ENCODE measurements at places on chromosomes 5 and 9.

DNA sequence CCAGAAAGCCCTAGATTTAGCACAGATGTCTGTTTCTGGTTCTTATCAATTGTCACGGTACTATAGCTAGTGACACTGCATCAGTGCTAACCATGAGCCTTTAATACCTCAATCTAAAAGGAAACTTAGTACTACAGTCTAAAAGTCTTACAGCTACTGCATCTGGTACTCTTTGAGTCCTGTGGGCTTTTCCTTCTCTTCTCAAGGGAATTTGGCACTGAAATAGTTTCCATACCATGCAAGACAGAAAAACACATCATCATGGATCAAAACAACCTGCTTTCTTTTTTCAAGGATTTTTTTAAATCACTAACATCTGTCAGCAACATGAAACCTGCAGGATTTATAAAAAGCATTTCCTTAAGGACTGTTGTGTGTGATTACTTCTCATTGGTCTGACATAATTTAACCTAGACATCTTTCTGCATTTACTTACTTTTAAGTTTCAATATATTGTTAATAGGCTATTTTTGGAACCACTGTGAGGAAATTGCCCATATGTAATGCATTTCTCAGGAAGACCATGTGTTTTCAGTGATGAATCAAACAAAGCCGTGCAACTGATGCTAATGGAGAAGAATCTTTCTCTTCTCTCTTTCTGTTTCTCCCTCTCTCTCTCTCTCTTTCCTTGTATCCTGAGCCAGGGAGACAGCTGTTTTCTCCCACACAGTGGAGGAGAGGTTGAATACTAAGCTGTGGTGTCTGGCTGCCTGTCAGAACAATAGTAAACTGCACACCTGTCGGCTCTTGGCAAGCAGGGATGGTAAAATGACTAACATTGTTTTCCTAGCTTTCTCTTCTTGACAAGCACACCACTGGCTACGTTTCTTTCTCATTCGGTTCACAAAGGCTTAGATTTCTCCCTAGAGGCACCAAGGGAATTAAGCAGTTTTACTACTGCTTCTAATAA is 273.4 kb downstream of the CSNK1G3 start:
- DNase-seq, result peak; percentile 95

DNA sequence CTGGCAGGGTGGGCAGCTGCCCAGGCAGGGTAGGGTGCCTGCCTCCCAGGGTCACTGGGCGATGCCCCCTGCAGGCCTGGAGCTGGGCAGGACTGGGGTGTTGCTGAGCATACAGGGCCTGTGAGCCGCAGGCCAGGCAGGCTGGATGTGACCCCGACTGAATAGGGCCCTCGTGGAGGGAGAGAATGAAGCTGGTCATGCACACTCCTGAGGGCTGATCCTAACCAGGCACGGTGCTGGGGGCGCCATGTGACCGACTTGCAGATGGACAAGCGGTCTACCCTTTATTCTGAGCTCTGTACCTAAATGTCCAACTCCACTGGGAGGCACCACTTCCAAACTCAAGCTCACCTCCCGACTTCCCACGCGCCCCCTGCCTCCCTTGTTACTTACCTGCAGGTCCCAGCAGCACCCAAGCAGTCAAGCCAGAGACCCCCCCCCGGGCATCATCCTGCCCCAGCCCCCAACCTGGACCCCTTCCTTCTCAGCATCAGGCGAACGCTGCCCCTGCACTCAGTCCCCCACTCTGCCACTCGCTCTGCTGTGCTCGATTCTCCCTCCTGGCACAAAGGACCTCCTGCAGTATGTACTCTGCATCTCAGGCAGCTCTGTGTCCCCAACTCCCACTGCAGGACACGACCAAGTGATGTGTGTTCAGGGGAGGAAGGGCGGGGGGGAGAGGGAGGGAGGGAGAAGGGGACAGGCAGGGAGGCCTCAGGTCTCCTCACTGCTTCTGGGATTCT is 76.8 kb upstream of the PHYKPL start:
- DNase-seq, result no peak

- DNase-seq, result peak; percentile 63
Observed at GRCh38 chr5:72402381-72402890, 82.3 kb downstream of the PTCD2 start.

GRCh38 chr9:136059851-136060670 is 35.0 kb downstream of the NACC2 start:
- DNase-seq, result peak; percentile 22

GRCh38 chr9:112867275-112867991 is 23.2 kb downstream of the SLC46A2 start:
- DNase-seq, result no peak

DNA sequence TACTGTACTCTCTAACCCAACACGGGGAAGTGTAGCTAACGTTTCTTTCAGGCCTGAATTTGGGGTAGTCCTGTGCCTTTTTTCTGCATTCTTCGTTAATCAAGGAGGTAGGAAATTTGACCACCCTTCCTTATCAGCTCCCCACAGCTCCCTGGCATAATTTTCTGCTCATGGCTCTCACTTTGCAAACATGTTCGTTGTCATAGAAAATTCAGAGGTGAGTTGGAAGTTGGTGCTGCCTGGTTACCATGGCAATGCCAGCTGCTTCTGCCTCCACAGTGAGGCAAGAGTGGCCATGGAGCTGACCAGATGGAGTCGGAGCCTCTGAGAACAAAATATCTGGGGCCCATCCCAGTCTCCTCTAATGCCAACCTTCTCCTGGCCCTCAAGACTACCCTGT is 116.6 kb upstream of the BOD1 start:
- DNase-seq, result no peak

- DNase-seq, result peak; percentile 91
Observed at GRCh38 chr5:172833686-172834414, at the start of gene ERGIC1. ERGIC1 (plus strand) TSS chr5:172834251; CDS start chr5:172834414, 163 bp downstream.

- DNase-seq, result no peak
Observed at GRCh38 chr5:95975703-95976102, 14.1 kb upstream of the ELL2 start.

DNA sequence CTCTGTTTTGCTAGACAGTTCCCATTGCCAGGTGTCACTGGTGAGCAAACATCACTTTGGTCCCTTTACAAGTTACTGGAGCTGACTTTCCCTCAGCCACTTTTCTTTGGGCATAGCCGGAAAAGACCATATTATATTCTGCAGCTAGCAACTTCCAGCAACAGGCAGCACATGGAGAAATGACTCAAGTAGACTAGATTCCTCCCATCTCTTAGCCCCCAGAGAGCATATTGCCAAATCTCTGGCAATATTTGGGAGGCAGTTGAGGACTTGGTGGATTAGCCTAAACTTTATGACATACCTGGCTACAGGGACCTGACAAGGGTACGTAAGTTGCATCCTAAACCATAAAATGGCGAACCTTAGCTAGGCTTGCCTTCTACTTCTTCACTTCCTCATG is 204.7 kb upstream of the MPDZ start:
- DNase-seq, result peak; percentile 11

DNA sequence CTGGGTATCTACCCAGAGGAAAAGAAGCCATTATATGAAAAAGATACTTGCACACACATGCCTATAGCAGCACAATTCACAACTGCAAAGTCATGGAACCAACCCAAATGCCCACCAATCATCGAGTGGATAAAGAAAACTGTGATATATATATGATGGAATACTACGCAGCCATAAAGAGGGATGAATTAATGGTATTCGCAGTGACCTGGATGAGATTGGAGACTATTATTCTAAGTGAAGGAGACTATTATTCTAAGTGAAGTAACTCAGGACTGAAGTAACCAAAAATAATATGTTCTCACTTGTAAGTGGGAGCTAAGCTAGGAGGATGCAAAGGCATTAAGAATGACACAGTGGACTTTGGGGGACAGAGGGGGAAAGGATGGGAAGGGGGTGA is 30.0 kb upstream of the GABBR2 start:
- no peak for DNase-seq

DNA sequence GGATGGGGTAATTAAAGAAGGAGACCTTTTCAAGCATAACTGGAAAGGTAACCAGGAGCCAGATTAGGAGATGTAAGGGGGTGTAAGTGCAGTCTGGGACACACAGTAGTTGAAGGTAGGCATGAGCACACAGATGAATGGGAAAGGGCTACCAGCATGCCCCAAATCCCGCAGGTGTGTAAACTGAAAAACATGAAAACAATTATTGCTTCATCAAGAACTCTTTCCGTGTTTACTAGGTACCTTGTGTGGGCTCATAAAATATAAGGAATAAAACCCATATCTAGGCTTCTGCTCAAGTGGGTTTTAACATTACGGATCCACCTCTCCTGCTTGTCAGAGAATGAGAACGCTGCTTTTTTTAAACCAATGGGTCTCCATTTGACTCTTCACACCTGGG is 1.1 kb downstream of the MAPKAP1 start:
- DNase-seq, result no peak

DNA sequence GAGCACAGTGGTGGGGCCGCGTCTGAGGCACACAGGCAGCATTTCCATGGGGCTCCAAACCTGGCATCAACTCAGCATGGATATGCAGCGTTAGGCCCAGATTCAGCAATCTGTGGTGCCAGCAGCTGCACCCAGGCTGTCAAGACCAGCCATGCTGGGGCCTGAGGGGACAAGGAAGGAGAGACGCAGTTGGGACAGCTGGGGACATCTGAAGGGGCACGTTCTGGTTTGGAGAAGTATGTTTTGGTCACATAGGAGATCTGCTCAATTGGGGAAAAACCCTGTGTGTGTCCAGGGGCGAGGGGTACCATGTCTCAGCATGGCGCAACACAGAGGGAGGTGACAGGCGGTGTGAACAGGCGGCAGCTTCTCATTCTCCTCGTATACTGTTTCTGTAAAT is 66.6 kb upstream of the ECM2 start:
- DNase-seq, result peak; percentile 61

- DNase-seq, result no peak
Observed at GRCh38 chr5:93006915-93007314, 574.1 kb downstream of the NR2F1-AS1 start.

GRCh38 chr9:92762196-92762595 is 2.4 kb downstream of the BICD2 start:
- DNase-seq, result no peak

DNA sequence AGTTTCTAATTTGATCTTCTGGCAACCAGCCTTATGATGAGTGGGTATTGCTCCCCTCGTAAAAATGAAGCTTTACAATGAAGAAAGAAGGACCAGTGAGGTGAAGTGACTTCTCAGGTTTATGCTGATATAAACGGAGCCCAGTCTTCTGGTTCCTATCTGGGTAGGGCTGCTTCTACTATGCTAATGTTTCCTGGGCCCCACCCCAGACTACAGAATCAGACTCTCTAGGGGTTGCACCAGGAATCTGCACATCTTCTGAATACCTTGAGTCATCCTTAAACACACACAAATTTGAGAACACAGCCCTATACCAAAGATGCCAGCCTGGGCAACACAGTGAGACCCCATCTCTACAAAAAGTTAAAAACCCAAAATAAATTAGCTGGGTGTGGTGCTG is 16.2 kb downstream of the BTF3 start:
- no peak for DNase-seq

DNA sequence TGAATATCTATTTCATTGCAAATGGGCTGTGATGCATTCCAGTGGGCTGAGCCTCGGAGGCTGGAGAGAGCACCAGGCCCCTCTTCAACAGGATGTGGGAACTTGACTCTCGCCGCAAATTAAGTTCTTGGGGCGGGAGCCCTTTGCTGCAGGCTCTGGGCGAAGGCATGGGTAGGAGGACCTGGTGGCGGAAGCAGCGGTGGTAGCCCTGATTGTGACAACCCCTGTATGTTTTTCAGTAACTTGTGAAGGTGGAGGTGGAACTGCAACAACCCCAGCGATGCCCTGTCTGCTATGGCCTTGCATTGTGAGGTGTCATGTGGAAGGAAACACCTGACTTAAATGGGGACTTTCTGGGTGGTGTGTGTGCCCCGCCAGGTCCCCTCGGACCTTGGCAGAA is 9.4 kb downstream of the FYB1 start:
- no peak for DNase-seq

DNA sequence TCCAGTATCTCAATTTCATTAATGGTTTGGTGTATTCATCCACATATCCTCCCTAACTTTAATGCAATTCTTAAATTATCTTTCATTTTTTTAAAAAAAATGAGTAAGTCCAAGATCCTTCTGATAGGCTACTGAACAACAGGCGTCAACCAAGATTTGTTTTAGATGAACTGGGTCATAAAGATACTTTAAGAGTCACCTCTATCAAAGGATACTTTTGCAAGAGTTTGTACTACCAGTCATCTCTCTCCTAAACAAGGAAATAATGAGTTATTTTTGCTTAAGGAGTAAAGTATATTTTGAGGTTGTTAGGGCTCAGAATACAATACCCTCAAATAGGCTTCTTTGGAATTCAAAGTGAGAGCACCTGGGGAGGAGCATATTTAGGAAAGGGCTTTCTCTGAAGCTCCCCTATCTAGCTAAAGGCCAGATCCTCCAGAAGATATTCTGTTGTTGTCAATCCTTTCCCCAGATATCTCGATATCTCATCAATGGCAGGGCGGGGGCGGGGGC is 25.8 kb downstream of the HAVCR1 start:
- no peak for DNase-seq

DNA sequence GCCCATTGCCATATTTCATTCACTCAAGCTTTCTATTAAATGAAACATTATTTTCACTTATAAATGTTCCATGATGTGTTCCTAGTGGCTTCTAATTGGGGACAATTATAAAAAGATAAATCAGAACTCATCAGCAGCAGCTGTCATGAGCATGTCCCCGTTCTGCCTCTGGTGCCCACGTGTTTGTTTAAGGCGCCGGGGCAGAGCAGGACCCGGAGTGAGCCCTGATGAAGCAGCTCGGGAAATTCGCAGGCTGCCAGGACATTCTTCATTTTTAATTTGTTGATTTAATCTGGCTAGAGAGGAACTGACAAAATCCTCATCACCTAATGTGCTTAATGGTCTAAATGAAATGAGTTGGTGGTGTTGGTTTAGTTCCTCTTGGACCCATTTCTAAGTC is 475.0 kb downstream of the CTNND2 start:
- no peak for DNase-seq

- DNase-seq, result peak; percentile 64
Observed at GRCh38 chr5:78781611-78782286, 133.2 kb upstream of the LHFPL2 start.

DNA sequence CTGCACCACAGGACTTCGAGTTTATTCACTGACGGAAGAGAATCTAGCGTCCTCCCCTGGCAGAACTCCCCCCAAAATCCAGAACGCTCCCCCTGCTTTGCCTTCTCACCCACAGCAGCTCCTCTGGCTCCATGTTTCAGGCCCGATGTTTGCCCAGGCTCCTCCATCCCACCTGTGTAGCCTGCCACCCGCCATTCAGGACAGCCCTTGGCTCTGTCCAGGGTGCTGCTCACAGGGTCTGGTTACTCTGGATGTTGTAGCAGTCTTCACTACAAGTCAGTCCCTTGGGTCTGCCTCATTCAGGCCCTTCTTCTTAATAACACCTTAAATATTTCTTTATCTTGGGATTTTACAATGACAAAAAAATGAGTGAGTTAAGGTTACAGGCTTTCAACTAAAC is 41.3 kb upstream of the SV2C start:
- no peak for DNase-seq

DNA sequence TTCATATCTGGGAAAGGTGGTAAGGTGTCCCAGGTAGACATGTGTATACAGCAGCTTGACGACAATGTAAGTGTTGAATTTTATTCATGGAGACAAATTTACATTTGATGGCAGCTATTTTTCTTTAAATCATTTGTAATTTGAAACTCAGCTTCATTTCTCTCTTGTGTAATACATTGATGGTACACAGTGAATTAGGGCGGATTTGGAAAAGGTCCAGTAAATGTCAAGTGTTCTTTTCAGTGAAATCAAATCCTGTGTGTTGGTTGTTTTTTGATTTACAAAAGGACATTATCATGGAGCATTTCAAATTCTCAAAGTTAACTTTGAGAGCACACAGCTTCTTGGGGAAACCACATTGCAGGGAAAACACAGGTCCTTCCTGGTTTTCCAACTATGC is 30.0 kb upstream of the PCSK1 start:
- no peak for DNase-seq

Data from muscle of leg (tissue), 16 donors.